ENCODE measurements at places on chromosomes 11 and 22.

DNA sequence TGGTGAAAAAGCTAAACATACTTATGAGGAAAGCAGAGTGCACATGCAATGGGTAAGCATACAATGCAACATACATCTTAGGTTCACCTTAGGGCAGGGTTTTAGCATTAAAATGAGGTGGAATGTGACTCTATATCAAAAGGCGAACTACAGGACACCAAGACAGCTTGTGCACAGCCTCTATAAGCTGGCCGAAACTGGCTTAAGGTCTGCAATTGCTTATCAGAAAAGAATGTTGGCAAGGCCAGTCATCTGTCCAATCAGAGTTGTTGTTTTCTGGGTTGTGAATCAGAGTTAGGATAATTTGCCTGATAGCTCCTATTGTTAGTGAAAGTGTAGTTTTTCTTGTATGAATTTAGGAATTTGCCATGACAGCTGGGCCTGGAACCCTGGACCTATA lies 76.5 kb downstream of the LRRC4C start:
- no peak for DNase-seq

DNA sequence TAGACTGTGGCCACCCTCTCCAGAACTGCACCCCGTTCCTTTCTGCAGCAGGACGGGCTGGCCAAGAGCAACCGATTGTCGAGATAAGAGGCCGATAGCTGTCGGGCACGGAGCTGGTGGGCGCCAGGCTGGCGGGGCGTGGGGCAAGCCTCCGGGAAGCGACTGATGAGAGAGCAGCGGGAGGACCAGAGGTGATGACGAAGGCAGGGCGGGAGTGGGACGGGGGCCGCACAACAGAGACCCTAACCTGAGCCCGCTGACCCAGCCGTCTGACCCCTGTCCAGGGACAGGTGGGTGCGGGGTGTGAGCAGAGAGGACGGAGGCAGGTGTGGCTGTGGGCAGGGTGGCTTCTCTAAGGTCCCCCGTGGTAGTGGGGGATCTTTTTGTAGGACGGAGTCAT lies 7.3 kb upstream of the BRSK2 start:
- DNase-seq: no peak

DNA sequence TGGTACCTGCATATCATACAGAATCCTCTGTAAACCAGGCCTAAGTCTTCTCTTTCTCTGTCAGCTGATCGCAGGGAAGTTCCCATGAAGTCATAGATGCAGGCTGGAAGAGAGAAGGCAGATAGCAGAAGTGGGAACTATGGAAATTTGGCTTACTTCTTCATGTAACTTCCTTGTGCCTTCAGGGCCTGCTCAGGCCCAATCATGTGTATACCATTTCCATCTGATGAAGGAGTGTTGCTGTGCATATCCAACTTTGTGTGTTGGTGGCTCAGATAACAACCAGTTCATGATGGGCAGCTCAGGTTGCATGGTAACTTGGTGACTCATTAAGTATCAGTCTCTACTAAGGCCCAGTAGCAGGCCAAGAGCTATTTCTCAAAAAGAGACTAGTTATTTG lies 53.1 kb upstream of the CEP295 start:
- DNase-seq: no peak

DNA sequence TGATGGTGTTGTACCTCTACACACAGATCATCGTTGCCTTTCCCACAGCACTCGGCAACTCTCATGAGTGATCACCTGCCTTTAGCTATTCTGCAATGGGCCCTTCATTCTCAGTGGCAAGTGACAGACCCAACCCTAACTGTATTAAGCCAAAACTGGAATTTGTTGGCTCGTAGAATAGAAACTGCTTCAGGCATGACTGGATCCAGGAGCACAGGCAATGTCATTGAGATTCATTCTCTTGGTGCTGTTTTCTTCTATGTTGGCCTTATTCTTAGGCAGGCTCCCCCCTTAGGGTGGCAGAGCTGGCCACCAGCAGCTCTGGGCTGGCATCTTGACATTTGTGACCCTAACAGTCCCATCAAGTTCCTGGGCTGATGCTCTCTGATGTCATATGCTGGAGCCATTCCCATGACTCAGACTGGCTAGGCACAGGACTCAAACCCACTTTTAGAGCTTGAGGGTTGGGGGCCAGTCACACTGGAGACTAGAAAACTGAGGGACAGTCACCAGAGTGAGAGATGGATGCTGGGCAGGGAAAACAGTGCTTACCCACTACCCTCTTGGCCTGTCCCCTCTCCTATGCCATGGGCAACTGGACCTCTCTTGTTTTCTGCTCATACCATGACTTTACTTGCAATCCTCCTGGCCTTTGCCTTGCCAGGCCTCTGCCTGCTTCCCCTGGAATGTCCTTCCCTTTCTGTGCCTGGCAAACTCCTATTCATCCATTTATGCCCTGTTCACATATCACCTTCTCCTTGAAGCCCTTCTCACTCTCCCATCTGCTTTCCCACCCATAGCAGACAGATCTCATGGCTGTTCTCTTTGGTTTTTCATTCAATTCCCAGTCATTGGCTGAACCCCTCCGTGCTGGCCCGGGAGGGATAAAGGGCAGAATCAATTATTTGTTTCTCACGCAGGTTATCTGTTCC lies 7.1 kb upstream of the CDC42EP2 start:
- no peak for DNase-seq

Data from CD4-positive, alpha-beta T cell treated with Interleukin-12 subunit alpha and Interleukin-12 subunit beta, for 1 hour (primary cell).